Neural progenitor cell (in vitro differentiated cells): ENCODE measurements at places on chromosomes 7 and 10.

DNA sequence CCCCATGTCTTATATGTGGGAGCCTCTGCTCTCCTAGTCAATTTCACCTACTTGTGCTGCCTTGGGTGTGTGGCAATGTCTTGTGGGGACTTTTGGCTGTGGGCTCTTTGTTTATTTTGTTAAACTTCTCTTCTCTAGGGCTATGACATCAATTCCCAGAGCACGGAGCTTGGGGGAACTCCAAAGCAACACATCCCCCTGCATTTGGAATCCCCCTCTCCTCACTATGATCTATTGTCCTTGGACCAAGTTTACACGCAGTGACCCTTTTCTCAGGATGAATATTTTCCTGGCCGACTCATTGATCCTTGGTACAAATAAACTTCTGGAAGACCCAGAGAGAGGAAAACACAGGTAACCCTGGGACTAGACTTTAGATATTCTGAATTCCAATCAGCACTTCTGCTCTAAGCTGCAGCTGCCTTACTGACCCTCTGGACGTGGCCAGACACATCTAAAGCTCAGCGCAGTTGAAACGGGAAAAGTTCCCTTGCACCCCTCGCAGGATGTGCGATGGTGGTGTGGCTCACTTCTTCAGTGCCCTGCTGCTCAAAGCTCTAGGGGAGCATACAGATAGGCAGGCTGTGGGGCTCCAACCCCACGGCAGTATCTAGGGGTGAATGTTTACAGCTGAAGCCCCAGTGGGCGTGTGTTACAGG lies 110.8 kb downstream of the TMEM178B start:
- no peak for DNase-seq

DNA sequence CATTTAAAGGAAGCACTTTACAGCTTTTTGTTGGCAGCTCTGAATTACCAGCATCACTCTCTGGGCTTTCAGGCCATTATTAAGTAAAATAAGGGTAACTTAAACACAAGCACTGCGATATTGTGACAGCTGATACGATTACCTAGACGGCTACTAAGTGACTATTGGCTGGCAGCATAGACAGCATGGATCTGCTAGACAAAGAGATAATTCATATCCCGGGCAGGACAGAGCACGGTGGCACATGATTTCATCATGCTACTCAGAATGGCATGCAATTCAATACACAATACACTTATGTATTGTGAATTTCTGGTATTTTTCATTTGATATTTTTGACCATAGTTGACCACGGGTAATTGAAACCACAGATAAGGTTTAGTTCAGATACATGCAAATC lies 522.0 kb upstream of the LRRN3 start:
- no peak for DNase-seq

DNA sequence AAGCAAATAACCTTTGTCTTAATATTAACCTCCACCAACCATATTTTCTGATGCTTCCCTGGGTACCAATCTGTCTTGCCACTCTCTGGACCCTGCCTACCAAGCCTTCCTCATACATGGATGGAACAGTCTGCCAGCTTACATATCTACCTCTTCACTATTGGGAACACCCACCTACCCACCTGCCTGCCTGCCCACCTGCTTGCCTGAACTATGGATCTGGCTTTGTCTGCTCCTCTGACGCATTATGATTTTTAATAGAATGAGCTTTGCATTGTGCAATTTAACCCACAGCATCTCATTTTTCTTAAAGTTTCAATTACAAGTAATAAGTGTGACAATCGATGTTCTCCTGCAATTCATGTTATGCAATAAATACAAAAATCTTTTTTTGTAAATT lies 137.9 kb upstream of the LSM8 start:
- no peak for DNase-seq

- DNase-seq = no peak
Measured at GRCh38 chr7:98981701-98982100, 103.4 kb downstream of the TRRAP start.

DNA sequence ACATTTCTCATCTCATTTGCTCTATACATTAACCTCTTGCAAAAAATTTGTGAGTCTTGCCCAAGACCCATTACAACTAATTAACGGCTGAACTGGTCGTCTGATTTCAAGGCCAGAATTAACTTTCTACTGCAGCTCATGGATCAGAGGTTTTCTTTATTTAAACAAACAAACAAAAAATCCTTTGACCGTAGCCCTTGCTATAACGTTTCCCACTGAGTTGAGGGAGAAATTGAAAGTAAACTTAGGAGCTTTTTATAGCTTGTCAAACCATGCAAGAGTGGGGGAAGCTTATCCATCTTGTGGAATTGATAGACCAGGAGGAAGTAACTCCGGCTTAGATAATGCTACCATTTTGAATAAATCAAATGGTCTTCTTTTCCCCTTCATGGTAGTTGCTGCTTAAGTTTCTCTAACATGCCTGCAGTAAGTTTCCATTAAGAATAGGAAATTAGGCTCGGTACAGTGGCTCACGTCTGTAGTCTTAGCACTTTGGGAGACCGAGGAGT lies 3.3 kb downstream of the SRGN start:
- no peak for DNase-seq
